ENCODE measurements at places on chromosomes 1 and 21.
A peak's percentile ranks its signal among the peaks of the same experiment; 100 is the strongest.

- DNase-seq = no peak
These were observed 66.9 kb upstream of the NGF start for GRCh38 chr1:115404911-115405310.

- no peak for DNase-seq
These were observed 234.6 kb upstream of the IRF2BP2 start for GRCh38 chr1:234844479-234845031.

GRCh38 chr1:208450958-208451357, 206.8 kb upstream of the PLXNA2 start:
- DNase-seq = no peak

DNA sequence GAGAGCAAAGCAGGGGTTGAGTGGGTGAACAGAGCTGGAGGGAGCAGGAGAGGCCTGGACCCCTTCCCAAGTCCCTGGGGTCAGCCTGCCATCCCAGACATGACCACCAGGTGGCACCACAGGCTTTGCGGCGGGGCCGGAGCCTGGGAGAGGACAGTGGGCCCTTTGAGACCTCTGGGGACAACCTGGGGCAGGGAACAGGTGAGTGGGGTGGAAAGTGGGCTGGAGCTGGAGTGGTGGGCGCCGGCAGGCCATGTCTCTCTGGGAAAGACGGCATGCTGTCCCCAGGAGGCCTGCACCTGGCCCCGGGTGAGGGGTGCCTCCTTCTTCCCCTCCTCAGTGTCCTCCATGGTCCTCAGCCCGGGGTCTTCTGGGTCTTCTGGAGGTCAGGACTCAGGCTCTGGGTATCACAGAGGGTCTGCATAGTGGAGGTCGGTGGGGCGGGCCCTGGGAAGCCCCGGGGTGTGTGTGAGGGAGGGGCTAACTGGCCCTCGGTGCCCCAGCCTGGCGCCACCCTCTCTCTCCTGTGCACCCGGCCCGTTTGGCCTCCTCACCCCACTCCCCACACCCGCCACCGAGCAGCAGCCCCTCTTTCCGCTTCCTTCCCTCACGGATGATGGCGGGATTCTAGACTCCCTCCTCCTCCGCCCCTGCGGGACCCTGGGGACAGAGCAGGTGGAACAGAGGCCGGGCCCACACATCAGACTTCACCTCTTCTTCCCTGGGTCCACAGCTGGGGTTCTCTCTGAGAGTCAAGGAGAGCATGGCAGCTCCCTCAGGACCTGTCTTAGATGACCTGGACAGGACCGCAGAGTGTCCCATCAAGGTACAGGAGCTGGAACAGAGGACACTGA, 28.5 kb upstream of the PKP1 start:
- DNase-seq = peak; percentile 86

DNA sequence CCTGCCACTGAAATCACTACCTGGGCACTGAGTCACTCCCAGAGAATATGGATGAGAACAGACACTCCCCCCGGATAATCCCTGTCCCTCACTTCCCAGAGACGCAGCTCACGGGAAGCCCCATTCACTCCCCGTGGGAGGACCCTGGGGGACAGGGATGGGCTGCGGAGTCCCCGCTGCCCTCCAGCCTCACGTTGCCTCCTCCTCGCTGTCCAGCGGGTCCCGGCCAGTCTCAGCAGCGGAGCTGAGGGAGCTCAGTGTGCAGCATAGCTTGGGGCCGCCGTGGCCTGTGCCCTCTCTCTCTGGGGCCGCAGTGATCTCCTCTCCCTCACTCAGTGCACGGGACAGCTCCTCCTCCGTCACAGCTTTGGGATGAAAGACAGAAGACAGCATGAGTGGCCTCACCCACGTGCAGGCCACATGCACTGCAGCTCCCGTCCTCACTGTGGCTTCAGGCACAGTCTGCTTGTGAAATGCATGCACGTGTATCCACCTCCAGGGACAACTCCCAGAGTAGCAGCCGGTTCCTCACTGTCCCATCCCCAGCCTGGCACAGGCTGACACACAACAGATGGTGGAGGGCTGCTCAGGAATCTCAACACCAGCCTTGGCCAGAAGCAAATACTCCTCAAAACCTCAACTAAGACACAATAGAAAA, 7.4 kb downstream of the CFAP410 start:
- no peak for DNase-seq

GRCh38 chr21:37267269-37268185, at the start of gene VPS26C:
Gene VPS26C (minus strand): TSS chr21:37267334. CDS start chr21:37267294, 40 bp downstream.
- peak; percentile 96 for DNase-seq

GRCh38 chr1:118988186-118989005, at the start of gene TBX15:
Gene TBX15 (minus strand): TSS chr1:118988343. CDS start chr1:118987795, 548 bp downstream.
- DNase-seq = no peak

DNA sequence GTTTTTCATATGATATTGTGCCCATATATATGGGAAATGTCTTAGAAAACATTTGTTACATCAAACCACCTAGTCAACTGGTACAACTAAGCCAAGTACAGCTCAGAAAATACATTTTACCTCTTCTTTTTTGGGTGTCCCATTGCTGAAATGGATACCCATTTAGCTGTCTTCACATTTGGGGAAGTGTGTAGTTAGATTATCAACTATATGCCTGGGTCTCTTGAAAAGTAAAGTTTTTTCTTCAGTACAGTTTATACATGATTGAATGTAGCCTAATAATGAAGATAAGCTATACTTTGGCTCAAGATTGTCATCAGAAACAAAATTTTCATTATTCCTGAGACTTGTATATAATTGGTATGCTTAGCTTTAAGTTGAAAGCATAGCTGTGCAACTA, 2.0 kb downstream of the AGO3 start:
- no peak for DNase-seq

GRCh38 chr1:70112838-70113237, 92.5 kb downstream of the LRRC40 start:
- DNase-seq = no peak

DNA sequence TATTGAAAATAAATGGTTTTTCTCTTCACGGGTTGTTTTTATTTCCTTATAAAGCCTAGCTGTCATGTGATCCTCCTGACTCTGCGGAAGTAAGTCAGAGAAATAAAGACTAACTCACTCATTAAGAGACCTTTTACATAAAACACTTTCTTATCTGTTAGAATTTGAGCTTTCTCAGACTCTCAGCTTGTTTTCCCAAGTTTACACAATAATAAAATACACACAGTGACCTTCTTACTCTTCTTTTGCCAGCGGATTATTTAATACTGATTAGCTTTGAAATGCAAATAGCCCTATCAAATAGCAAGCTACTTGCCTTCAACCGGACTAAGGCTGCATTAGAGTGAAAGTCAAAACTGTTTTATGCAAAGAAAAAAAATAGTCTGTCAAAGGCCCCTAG, 45.5 kb upstream of the CXADR start:
- DNase-seq = no peak

- DNase-seq = no peak
These were observed 20.6 kb upstream of the TRAPPC10 start for GRCh38 chr21:43991447-43991991.

- DNase-seq = no peak
These were observed 4.8 kb upstream of the IL6R start for GRCh38 chr1:154400381-154400801.

GRCh38 chr1:7615138-7615537, 156.0 kb upstream of the VAMP3 start:
- DNase-seq = no peak

- no peak for DNase-seq
These were observed 26.4 kb downstream of the HIVEP3 start for GRCh38 chr1:41892301-41892781.

GRCh38 chr1:18481921-18482701, 1.4 kb downstream of the KLHDC7A start:
- DNase-seq = no peak

DNA sequence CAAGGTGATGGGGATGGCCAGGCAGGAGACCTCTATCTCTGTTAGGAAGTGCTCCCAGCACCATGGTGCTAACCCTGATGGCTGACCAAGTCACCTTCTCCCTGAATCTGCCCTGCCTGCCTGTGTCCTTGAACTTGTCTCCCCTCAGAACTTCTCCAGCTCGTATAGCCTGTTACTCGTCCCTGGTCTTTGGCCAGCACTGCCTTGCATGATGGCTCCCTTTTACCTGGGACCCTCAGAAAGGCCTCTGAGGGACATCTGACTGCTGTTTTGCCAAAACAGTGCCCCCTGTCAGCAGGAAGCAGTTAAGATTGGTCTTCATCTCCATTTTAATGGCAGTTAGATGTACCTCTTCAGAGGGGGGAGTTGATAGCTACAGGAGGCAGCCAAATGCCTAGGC, 148.3 kb downstream of the RHOU start:
- DNase-seq = no peak

- no peak for DNase-seq
These were observed 105.6 kb upstream of the PLXNA2 start for GRCh38 chr1:208349694-208350330.

- no peak for DNase-seq
These were observed 24.8 kb upstream of the C1orf174 start for GRCh38 chr1:3924825-3925220.

- peak; percentile 59 for DNase-seq
These were observed 23.2 kb downstream of the NUAK2 start for GRCh38 chr1:205298191-205298994.

- no peak for DNase-seq
These were observed 24.5 kb downstream of the CXADR start for GRCh38 chr21:17537299-17537698.

DNA sequence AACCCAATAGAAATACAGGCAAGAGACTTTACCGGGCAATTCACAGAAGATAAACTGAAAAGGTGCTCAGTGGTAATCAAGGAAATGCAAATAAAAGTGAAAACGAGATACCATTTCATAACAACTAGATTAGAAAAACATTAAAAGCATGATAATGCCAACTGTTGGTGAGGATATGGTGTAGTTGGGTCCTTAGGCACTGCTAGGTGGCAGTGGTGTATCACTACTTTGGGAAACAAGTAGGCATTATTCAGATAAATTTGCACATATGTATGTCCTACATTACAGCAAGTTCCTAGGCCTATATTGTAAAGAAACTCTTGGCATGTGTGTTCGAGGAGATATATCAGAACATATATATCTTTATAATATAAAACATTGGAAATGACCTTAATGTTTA, 31.0 kb downstream of the AZIN2 start:
- DNase-seq = no peak

GRCh38 chr1:209266590-209267205, 316.8 kb upstream of the CAMK1G start:
- no peak for DNase-seq

GRCh38 chr1:209704584-209704983, at the start of gene HSD11B1:
Gene HSD11B1 (plus strand): TSS chr1:209704846. CDS start chr1:209704943, 97 bp downstream.
- DNase-seq = peak; percentile 72

- DNase-seq = no peak
These were observed 33.1 kb downstream of the THRAP3 start for GRCh38 chr1:36257375-36257767.

GRCh38 chr1:8560611-8561544, 243.0 kb downstream of the SLC45A1 start:
- peak; percentile 38 for DNase-seq

GRCh38 chr1:10510520-10511493, 36.1 kb downstream of the PEX14 start:
- no peak for DNase-seq

- DNase-seq = no peak
These were observed 2.0 kb downstream of the HPCAL4 start for GRCh38 chr1:39689214-39689613.

DNA sequence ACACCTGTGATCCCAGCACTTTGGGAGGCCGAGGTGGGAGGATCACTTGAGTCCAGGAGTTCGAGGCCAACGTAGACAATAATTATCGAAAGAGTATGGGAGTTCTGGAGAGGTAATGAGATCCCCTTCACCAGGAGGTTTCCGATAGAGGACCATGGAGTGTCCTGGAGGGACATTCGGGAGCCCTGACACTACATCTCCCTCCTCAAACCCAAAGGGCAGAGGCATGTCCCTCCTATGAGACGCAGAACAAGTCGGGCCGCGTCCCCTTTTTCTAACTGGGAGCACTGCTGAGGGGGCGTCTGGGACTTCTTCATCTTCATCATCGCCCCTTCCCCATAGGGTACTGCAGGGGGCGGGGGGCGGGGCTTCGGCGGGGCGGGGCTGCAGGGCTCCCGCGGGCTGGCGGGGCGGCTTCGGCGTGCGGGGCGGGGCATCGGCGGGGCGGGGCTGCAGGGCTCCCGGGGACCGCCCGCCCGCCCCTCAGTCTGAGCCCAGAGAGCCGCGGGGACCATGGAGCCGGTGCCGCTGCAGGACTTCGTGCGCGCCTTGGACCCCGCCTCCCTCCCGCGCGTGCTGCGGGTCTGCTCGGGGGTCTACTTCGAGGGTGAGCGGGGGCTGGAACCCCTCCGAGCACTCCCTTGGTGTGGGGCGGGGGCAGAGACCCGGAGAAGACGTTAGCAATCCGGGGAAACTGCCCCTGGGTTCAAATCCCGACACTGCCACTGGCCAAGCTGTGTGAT, at the start of gene THEMIS2:
Gene THEMIS2, plus strand, starts transcription at position 486 of the 743 bp plus-strand sequence. Its CDS starts 28 bp downstream, at position 514.
- peak; percentile 81 for DNase-seq

DNA sequence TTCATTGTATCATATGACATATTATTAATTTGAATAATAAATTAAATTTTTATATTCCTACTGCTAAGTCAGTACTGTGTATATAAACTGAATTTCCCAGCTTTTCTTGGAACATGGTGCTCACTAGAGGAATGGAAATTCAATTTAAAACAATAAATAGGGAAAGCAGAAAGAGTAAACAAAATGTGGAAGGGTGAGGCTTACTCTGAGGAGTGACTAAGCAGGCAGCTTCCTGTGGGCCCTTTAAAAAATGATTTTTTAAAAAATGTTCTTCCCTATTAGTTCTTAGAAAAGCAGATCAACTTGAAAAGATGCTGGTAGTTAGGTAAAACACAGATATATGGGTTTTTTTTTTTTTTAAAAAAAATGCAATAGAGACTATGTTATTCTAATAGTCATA, 49.5 kb upstream of the S1PR1 start:
- DNase-seq = no peak

DNA sequence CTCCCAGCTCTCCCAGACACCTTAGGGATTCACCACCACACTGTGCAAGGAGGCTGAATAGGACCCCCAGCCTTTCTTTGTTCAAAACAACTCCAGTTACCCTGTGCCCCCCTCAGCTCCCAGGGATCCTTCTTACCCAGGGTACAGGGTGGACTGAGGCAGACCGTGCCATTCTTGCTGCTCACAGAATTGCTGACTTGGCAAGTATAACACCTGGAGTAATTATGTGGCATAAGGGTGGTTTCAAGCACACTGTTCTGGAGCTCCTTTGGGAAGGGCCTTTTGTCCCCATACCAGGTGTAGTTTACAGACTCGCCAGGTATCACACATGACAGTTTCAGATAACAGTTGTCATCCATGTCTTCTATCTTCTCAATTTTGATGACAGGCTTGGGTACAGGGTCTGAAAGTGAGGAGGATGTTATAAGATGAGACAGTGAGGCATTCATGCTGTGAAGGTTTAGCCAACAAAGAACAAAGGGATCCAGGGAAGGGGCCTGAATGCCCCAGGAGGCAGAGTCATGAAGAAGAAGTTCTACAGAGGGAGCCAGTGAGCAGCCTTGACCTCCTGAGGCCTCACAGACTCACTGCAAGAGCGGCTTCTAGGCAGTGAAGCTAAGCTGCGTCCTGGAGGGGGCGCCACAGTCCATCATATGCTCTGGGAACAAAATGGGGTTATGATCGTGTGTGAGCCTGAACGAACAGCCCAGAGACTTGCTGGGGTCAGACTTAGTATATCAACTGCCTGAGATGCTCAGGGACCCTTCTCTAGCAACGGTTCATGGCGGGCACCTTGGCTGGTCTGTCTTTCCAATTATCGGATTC, 30.3 kb downstream of the CD48 start:
- peak; percentile 48 for DNase-seq

GRCh38 chr21:35926003-35926740, 134.2 kb downstream of the SETD4 start:
- DNase-seq = no peak

Measured in head of caudate nucleus (tissue), 42 donors.